ENCODE measurements at places on chromosomes 3 and 15.

GRCh38 chr3:141250828-141251227 lies 19.2 kb downstream of the PXYLP1 start:
- no peak for DNase-seq

GRCh38 chr3:73716418-73716817 lies 91.7 kb upstream of the PDZRN3 start:
- DNase-seq = no peak

GRCh38 chr3:127967316-127967715 lies 52.3 kb downstream of the KBTBD12 start:
- no peak for DNase-seq

DNA sequence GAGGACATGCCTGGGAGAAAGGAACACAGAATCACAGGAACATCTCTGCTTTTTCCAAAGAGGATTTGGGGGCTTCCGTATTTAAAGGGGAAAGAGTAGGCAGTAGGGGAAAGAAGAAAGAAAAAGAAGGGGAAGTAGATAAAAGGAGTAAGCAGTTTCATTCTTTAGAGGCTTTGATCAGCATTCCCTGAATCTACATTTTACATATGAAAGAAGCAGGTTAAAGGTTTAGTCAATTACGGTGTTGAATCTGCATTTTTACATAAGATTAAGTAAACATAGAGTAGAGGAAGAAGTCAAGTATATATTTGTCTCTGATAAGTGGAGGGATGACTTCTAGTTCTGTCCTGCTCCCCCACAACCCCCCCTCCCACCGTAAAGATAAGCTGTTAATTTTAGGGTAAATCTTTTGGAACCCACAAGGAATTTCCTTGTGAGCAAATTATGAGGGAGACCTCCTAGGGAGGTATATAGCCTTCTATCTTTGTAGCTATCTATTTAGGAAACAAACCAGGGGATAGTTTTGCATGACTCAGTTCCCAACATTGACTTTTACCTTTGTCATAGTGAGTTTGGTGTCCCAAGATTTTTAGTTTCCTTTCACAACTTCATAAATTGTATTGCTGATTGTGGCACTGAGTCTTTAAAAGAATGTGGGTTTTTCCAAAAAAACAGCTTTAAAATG lies 8.7 kb upstream of the P2RY12 start:
- DNase-seq = no peak

- no peak for DNase-seq
These were observed 481.5 kb downstream of the LPP start for GRCh38 chr3:188635258-188636042.

DNA sequence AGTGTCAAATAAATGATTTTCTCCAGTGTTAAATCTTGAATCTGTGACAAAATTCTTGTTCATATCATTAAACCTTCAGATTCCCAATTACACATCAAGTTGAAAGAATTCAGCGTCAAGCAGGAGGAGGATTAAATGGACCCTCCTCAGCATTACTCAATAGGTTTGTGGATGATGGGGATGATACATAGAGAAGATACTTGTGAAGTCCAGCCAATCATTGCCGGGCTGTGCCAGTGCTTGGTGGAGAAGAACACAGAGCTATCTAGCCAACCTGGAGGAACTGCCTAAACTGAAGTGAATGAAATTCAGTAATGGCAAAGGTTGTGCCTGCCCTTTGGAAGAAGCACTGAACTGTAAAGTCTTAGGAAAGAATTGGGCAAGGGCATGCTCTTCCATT lies 47.0 kb upstream of the PRICKLE2 start:
- DNase-seq = no peak

GRCh38 chr15:73313861-73314260 lies 54.9 kb downstream of the HCN4 start:
- DNase-seq = peak; percentile 10
